D721Med (cell line): ENCODE measurements at places on chromosomes 11 and 22.

DNA sequence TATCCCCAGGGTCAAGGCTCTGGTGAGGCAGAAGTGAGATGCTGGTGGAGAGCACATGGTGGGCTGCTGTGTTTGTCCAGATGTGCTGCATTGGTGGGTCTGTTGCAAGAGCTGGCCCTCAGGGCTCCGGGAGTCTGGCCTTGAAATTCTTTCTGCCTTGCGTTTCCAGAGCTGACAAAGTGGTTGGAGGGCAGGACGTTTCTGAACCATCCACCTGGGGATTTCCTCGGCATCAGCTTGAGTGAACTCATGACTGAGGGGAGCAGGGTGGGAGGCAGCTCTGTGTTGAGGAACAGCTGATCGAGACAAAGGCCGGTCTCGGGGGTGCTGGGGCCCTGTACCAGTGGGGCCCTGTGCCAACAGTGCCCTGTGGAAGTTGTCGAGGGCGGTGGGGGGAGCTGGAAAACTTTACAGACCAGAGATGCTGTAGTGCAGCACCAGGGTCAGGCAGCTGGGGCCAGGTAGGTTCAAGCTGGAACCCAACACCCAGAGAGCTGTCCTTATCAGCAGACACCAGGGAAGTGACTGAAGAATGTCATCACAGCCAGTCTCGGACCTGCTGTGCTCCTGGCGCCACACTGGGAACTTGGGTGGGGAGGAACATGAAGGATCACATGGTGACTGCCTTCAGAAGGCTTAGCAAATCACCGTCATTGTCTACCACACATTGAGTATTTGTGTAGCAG lies 4.9 kb downstream of the TSKU start:
- DNase-seq: no peak

DNA sequence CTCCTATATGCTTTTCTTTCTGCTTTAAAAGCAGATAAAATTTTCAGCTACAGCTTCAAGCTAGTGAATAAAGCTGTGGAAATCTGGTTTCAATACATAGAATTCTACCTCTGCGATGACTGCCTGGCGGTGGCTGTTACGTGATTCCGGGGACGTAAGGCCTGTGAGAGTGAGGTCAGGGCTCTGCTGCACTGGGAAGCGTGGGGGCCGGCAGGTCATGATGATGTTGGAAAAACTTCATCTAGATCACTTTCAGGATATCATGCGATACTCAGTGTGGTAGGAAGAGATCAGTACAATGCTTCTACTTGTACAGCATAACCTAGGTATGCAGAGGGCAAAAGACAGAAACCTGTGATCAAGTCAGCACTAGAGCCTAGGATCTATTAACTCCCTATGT lies 546.8 kb upstream of the B3GAT1 start:
- no peak for DNase-seq

DNA sequence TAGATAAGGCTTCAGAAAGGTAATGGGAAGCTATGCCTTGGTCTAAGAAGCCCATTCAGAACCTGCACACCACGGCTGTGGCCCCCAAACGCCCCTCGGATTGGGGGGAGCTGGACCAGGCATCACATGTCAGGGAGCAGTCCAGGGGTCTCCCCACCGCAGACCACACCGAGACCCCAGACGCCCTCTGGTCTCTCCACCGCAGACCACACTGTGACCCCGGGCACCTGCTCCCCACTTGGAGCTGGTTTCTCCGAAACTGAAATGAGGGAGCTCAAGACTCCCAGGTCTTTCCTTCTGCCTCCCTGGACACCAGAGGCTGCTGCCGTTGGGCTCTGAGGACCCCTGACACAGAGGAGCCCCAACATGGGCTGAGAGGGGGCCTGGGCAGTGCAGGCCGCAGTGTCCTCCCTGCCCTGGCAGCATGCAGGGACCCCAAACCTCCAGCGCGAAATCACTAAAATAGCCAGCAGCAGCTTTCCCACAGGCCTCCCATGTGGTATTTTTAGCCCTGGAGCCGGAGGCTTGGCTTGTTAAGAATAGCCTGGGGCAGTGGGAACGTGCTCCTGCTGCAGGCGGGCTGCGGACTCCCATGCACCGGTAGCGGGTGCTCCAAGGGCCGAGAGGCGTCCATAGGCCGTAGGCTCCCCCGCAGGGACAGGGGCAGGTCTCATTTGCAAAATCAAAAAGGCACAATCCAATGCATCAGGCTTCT lies 7.7 kb downstream of the LINC01488 start:
- DNase-seq: no peak

- DNase-seq: no peak
These were observed 2.2 kb downstream of the SUSD2 start for GRCh38 chr22:24183321-24184031.

GRCh38 chr11:3095712-3096361 lies 38.6 kb upstream of the CARS1 start:
- no peak for DNase-seq

GRCh38 chr22:38632528-38632927 lies 23.7 kb downstream of the FAM227A start:
- no peak for DNase-seq

GRCh38 chr11:62543680-62544444 lies 2.7 kb downstream of the AHNAK start:
- DNase-seq: no peak

GRCh38 chr11:133693110-133693509 lies 152.2 kb downstream of the SPATA19 start:
- DNase-seq: no peak

- DNase-seq: no peak
These were observed 3.8 kb upstream of the MPPED1 start for GRCh38 chr22:43408009-43408408.

DNA sequence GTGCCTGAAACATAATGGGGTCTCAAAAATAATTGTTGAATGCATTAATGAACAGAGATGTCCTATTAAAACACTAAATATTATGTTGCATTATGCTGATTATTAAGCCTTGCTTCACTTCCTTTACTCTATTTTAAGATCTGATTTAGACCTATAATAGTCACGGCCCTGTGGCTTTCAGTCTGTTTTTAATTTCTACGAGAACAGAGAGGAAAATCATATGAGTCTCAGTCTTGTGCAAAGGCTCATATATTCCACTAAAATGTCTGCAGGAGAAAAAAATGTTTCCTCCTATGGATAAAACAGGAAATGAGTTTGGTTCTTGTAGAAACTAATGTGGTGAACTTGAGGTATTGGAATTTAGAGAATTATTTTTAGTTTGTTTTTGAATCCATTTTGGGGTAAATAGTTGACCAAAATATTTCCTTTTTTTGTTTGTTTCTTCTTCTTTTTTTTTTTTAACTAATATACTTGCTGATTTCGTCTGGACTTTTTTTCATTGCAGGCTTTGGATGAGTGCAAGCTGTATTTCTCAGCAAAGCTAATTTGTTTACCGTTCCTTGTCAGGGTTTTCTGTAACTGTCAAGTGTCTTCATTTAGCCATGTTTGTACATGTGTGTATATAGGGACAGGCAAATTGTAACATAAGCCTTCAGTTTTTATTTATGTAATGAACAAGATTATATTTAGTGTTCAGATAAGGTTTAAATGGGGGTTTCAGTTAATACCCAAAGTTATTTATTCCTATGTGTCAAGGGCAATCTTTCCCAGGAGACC lies 139.1 kb upstream of the DDI1 start:
- no peak for DNase-seq

DNA sequence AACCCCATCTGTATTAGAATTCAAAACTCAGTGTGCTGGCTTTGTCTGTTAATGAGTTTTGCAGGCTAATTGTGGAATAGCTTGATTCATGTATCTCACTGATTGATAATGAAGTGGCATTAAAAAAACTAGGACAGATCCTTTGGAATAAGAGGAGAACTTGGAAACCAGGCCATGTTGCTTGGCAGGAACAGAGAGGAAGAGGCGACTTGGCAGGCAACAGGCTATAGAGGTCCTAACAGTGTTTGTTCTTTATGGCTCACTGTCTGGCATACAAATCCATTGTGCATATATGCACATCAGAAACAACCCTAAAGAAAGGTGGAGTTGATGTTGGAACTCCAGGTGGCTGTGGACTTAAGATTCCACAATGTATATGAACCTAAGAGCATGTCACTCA lies 17.4 kb upstream of the OR9I1 start:
- no peak for DNase-seq

DNA sequence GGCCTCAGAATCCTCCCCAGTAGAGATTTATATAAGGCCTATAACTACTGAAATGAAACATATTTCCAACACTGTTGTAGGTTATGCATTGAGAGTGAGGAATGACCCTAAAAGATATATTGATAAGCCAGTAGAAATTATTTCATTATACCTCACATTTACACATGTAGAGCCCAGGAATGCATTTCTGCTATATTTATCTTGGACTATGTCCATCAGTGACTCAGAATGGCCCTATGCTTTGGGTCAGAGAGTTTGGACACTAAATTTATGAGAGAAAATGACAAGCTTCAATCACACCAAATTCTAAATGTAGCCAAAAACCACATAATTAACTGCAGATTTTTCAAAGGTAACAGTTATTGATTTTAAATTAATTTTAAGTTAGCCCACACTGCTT lies 761.9 kb downstream of the DLG2 start:
- DNase-seq: no peak

- no peak for DNase-seq
These were observed at the start of gene TUBA8 for GRCh38 chr22:18110194-18110953. Gene TUBA8 (plus strand): TSS chr22:18110809. CDS start chr22:18110866, 57 bp downstream.

DNA sequence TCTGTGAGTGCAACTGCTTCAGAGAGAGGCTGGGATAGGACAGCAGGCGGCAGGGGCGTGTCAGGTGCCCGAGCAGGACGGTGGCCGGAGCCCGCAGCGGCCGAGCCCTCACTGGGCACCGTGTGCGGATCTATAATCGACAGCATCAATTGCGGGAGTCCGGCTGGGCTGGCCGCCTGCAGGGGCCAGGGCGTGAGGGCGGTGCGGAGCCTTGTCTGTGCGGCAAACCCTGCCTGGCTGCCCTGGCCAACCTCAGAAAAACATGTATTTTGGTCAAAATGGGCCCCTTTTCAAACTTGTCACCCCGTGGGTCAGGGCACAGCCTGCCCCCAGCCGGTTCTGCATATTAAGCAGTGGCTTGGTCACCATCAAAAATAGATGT lies 91.3 kb upstream of the KCNQ1OT1 start:
- DNase-seq: no peak

GRCh38 chr11:73384872-73385689 lies 8.9 kb downstream of the RELT start:
- DNase-seq: no peak

DNA sequence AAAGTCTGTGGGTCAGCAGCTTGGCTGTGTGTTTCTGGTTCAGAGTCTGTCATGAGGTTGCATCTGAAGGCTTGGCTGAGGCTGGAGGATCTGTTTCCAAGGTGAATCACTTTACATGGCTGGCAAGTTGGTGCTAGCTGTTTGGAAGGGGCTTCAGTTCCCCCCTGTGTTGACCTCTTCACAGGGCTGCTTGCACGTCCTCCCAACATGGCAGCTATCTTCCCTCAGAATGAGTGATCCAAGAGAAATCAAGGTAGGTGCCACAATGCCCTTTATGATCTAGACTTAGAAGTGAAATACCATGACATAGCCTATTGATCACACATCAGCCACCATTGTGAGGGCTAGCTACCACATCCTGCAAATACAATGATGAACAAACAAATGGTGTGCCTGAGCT lies 9.9 kb downstream of the APOA4 start:
- DNase-seq: no peak

- no peak for DNase-seq
These were observed 930 bp downstream of the SCYL1 start for GRCh38 chr11:65525546-65526480.
